ENCODE measurements at places on chromosomes 5 and 9.
A peak's percentile ranks its signal among the peaks of the same experiment; 100 is the strongest.

DNA sequence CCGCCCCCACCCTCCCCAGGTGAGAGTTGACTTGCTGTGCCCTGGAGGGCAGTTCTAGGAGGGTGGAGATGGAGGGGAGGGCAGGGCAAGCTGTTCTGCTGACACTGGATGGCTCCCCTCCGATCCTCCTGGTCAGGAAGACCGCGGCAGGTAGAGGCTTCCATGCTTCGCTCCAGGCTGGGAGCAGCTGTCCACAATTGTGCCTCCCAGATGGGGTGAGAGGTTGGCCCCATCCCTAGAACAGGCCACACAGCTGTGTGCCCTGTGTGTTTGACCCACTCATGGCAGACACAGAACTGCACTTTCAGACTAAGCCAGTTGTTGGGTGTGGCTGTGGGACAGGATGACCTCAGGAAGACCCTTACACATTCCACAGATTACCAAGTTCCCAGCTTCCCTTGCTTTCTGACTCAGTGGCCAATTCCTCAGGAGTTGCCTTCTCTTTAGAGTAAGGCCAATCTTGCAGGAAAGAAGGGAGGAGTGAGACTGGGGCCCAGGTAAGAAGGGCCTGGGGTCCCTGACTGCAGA is 72.1 kb upstream of the HSPA9 start:
- DNase-seq: peak; percentile 26

- no peak for DNase-seq
Measured at GRCh38 chr5:163401271-163401670, 36.1 kb upstream of the CCNG1 start.

GRCh38 chr9:13461414-13461991 is 182.0 kb upstream of the MPDZ start:
- no peak for DNase-seq

GRCh38 chr5:159782197-159782994 is 133.9 kb upstream of the ADRA1B start:
- no peak for DNase-seq

DNA sequence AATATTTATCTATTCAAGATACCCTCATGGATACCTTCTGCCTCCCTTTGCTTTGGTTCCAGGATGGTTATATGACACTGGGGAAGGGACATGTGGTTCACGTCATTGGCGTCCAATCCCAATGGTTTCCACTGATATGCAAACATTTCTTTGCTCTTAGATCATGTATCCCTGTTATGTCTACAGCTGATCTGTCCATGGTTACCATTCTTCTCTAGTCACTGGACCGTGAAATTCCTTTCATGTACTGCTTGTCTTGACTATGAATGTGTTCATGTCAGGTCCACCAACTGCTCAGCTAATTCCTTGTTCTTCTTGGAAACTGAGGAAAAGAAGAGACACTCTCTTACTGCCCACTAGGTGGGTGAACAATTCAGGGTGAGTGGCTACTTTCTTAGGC is 391.1 kb upstream of the ZNF608 start:
- DNase-seq: no peak

DNA sequence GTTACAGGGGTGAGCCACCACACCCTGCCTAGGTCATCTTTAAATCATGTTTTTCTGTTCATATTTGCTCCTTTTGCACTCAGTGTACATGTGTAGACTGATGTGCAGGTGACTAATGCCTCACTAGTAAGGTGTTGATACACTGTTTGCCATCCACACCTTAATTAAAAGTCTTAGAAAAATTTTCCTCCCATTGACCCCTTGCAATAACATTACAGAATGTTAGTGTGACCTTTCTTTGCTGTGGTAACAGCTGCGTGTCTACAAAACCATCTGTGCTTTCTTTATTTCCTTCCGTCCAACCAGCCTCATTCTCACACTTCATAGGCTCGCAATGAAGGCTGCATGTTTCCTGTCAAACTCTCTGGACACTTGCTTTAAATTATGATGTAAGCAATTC is 6.6 kb upstream of the CEMIP2 start:
- DNase-seq: no peak

GRCh38 chr5:131536211-131536826 is 98.7 kb downstream of the RAPGEF6 start:
- DNase-seq: no peak

GRCh38 chr5:175889910-175890684 is 18.7 kb downstream of the CPLX2 start:
- DNase-seq: no peak
